ENCODE measurements at places on chromosomes 5 and 9. TPM values are rescaled to one million over a fixed set of nuclear protein-coding genes. Genes with fewer than 3 reads are reported as not detected.

DNA sequence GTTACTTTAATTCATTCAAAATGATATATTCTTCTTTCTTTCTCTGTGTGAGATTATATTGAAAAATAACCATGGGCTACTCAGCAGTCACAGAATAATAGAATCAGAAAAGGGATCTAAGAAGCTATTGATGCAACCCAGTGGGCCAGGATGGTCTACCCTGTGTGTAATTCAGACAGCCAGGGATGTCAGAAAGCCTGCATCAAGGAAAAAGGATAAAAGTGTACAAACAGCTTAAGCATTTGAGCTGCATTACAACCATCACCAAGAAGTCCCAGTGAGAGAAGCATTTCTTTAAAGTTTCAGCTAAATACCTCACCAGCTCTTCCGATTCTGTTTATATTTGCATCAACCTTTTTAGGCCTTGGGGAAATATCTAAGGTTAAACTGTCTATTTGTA is 37.8 kb upstream of the PPP3R2 start:
- DNase-seq = no peak

GRCh38 chr9:72383978-72384709 is 19.1 kb upstream of the ZFAND5 start:
- DNase-seq = no peak

DNA sequence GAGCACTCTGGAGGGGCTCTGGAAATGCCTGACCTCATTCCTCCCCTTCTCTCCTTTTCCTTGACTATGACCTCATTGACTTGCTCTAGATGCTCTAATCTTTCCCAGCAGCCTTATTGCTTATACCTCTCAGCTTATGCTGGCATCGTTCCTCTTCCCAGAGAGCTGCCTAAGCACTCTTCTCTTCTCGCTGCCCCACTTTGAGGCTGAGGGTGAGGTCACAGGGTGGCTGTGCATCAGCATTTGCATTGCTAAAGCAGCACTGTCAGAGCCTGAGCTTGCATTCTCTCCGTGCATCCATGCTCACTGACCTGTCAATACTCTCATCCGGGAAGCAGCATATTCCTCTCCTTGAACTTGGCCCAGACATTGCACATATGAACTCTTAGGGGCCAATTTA is 96.4 kb upstream of the NTRK2 start:
- no peak for DNase-seq

- peak; percentile 32 for DNase-seq
These were observed 14.3 kb upstream of the MARCHF6 start for GRCh38 chr5:10339058-10339811.

GRCh38 chr9:33234511-33235467 is 5.2 kb upstream of the SPINK4 start:
- DNase-seq = no peak

- no peak for DNase-seq
These were observed 12.9 kb downstream of the MINAR2 start for GRCh38 chr5:129760636-129761325.

- no peak for DNase-seq
These were observed 303.8 kb downstream of the KIAA0825 start for GRCh38 chr5:94314460-94315131.

DNA sequence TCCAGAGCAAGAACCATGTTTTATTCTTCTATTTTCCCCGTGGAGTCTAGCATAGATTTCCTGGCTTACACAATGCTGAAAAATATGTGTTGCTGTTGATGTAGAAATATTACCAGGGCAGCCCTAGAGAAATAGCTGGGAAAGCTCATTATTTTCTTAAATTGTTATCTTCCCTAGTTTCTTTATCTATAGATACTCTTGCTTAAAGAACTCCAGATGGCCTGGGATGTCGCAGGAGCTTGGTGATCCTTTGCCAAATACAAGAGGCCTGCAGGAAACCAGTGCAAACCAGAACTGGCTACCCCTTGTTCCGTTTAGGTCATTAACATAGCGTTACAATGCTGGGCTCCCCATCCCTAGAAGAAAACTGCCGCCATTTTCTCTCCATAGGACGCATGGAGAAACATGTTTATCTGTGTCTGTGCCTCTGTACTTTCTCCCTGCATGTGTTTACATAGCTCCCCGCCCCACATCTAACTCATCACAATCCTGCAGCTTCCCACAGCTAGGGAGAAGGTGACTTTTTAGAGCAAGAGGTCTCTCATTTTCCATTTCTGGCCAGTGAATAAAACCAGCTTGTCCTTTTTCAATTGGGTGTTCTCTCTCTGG is 6.4 kb downstream of the PRLR start:
- no peak for DNase-seq

- DNase-seq = no peak
These were observed 145.4 kb downstream of the DENND1A start for GRCh38 chr9:123784518-123784917.

DNA sequence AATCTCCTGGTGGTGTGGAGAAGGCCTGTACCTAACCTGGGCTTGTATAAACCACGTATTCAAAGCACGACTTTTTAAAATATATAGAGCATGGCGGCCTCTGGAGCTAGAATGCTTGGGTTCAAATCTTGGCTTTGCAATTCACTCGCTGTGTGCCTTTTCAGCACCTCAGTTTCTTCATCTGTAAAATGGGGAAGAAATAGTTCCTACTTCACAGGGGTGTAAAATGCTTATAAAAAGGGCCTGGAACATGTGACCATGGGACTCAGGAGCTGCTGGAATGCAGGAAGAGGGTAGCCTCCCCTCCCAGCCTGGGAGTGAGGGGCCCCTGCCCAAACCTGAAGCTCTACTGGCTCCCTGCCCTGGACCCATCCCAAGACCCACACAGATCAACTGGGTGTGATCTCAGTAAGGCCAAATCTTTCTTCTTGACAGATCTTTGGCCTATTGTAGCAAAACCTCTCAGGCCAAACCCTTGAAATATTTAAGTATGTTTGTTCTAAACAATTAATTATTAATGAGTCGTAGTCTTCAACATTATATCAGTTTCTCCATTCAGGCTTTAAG is 269.0 kb downstream of the ZSWIM6 start:
- DNase-seq = no peak

DNA sequence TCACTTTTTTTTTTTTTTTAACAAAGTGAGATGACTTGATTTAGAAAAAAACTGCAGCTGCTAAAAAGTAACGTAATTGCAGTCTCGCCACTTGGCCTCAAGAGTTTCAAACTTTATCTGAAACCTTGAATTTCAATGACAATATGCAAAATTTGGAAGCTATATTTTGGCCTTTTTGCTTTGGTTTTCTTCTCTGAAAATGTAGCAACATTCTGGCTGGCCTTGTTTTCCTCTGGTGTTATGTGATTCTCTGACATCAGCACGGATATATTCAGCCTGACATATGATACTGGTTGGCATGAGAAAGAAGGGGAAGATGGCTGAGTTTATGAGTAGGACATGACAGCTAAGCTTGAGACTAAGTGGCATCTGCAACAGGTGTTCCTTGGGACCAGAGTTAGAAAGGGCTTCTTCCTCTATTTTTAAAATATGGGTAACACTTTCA is 136.5 kb downstream of the MEF2C start:
- DNase-seq = no peak

DNA sequence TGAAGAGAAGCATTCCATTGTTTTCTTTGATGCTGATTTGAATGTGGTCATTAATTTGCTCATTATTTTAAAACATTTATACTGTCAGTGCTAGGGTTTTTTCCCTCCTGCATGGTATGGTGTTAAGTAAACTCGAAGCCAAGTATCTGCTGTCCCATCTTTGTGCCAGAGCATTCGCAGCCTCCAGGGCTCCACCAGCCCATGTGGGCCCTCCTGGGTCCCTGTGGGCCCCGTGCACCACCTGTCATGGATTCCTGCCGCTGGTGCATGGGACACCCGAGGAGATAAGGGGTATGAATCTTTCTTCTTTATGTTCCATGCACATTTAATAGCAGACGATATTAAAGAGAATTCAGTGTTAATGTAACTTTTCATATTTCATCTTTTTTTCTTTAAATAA is 95.1 kb downstream of the TRIO start:
- DNase-seq = no peak

DNA sequence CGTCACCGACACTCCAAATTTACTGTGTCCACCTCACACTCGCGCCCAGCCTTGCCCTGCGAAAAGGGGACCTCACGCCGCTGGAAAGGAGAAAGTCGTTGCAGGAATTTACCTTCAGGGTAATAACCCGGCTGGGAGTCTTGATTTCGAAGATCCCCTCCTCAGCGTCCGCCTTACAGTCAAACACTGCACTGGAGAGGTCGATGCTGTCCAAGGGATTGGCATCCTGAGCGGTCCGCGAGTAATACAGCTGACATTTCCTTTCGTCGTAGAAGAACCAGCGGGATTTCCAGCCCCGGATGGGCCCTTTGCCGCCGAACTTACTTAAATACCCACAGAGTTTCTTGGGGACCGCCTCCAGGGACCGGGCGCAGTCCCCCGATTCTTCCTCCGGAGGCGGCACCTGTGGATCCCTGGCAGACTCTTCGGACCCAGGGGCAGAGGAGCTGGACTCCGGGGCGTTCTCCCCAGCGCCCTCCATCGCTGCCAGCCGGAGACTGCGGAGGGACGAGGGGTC is 330 bp downstream of the TBC1D2 start:
- no peak for DNase-seq

The SLC9A3 gene
- total RNA-seq = 12.3 TPM

The IL3 gene
- total RNA-seq = not detected

The SEMA6A gene
- 35.4 TPM for total RNA-seq

The DMRTA1 gene
- total RNA-seq = 0.53 TPM

The PDCD1LG2 gene
- total RNA-seq = 3.0 TPM

Data from sciatic nerve (tissue), 2 donors.